Natural killer cell (primary cell): ENCODE measurements at places on chromosomes 3 and 15. TPM values are rescaled to one million over a fixed set of nuclear protein-coding genes. Genes with fewer than 3 reads are reported as not detected.

GRCh38 chr15:75591655-75592364 lies 12.7 kb upstream of the PTPN9 start:
- H3K27me3 ChIP-seq, result no peaks in the 10 kb centered on the region
- H3K4me3 ChIP-seq, result no peak overlapping the region
- H3K36me3 ChIP-seq, result peaks cover 14% of the 10 kb centered on the region
- H3K27ac ChIP-seq, result no peak overlapping the region

- no peaks in the 10 kb centered on the region for H3K4me1 ChIP-seq
- no peak overlapping the region for H3K27ac ChIP-seq
- peaks cover 57% of the 10 kb centered on the region for H3K36me3 ChIP-seq
- DNase-seq, result peak; percentile 22
- no peak overlapping the region for H3K4me3 ChIP-seq
- no peaks in the 10 kb centered on the region for H3K27me3 ChIP-seq
Measured at GRCh38 chr3:47324278-47324865, 41.6 kb downstream of the KLHL18 start.

- H3K36me3 ChIP-seq, result no peaks in the 10 kb centered on the region
- no peak for DNase-seq
- no peaks in the 10 kb centered on the region for H3K27me3 ChIP-seq
- peaks cover 27% of the 10 kb centered on the region for H3K4me1 ChIP-seq
Measured at GRCh38 chr15:99473981-99474906, 91.5 kb upstream of the MEF2A start.

- no peak for DNase-seq
- no peaks in the 10 kb centered on the region for H3K4me1 ChIP-seq
- no peak overlapping the region for H3K27ac ChIP-seq
- no peaks in the 10 kb centered on the region for H3K36me3 ChIP-seq
- H3K27me3 ChIP-seq, result no peaks in the 10 kb centered on the region
Measured at GRCh38 chr15:96565266-96565665, 234.8 kb downstream of the NR2F2 start.

DNA sequence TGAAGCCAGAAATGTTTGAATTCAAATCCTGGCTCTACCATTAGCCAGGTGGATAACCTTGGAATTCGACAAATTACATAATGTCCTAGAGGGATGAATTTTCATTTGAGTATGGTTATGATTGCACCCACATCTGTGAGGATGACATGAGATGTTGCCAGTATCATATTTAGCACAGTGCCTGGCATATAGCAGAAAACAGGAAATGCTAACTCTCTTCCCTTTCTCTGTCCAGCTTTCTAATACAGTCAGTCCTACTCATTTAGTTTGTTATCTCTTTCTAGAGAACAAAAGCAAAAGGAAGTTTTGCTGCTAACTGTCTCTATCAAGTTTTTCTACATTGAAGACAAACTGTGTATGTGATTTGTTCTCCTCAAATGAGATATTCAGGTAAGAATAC lies 231.7 kb downstream of the CPNE4 start:
- no peaks in the 10 kb centered on the region for H3K27me3 ChIP-seq
- no peak for DNase-seq
- H3K36me3 ChIP-seq, result no peaks in the 10 kb centered on the region
- H3K4me3 ChIP-seq, result no peak overlapping the region

GRCh38 chr3:126101521-126101982 lies 17.6 kb upstream of the SLC41A3 start:
- H3K4me1 ChIP-seq, result no peaks in the 10 kb centered on the region

GRCh38 chr3:149374391-149374790 lies 3.1 kb downstream of the TM4SF1 start:
- H3K4me1 ChIP-seq, result no peaks in the 10 kb centered on the region
- H3K4me3 ChIP-seq, result no peak overlapping the region
- H3K27me3 ChIP-seq, result no peaks in the 10 kb centered on the region
- no peak for DNase-seq

HDAC11 gene
- total RNA-seq, result 5.3 TPM
